Activated CD8-positive, alpha-beta T cell treated with anti-CD3 and anti-CD28 coated beads for 36 hours (primary cell): ENCODE measurements at places on chromosomes 3 and 15. TPM values are rescaled to one million over a fixed set of nuclear protein-coding genes. Genes with fewer than 3 reads are reported as not detected.

DNA sequence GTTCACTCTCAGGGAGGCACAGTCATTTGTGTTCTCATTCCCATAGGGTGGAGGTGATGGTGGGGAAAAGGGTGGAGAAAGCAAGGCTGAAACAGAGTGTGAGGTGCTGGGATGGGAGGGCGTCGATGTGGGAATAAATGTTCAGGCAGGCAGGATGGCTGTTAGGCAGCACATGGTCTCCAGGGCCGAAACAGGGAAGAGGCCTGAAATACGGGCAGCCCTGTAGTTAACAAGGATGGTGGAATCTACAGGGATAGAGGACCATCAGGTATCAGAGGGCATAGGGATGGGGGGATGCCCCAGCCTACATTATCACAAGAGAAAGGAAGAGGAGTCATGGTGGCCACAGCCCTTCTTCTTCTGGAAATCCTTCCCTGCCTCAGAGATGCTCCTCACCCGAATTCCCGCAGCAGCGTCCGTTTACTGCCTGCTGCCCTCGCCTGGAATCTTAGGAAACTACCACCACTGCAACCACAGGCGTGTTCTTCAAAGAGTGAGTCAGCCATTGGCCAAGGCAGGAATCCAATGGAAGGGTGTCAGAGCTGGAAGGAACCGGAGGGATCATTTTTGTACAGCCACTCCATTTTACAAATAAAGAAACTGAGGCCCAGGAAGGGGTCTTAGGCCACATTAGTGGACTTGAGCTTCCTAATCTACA lies 49.7 kb upstream of the POMGNT2 start:
- DNase-seq: no peak

DNA sequence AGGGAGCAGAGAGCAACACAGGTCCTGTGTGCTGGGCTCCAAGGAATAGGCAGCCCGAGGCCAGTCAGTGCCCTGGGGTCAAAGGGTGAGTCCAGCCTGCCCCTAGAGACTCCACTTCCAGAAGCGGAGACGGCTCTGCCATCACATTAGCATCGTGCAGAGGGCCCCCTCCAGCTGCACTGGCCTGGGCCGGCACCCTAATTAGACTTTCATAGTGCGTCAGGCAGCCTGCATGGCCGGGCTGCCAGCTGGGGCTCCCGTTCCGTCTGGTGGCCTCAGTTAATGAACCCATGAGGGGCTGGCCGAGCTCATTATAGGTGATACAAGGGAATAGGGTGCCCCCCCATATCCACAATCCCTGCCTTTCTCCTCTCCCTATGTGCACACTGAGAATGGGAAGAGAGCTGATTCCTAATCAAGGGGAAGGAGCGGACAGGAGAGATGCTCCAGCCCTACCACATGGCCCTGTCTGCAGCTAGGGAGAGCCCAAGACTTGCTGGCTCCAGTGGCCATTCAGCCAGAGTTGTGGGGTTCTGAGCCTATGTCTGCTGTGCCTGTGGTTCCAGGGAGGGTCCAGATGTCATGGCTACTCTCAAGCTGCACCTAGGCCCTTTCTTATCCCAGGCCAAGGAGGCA lies 128.0 kb downstream of the SRGAP3 start:
- no peak for DNase-seq

Gene ANKRD63
- total RNA-seq: not detected

Gene ARGFX
- not detected for total RNA-seq

Gene CCR3
- total RNA-seq: not detected

DNA sequence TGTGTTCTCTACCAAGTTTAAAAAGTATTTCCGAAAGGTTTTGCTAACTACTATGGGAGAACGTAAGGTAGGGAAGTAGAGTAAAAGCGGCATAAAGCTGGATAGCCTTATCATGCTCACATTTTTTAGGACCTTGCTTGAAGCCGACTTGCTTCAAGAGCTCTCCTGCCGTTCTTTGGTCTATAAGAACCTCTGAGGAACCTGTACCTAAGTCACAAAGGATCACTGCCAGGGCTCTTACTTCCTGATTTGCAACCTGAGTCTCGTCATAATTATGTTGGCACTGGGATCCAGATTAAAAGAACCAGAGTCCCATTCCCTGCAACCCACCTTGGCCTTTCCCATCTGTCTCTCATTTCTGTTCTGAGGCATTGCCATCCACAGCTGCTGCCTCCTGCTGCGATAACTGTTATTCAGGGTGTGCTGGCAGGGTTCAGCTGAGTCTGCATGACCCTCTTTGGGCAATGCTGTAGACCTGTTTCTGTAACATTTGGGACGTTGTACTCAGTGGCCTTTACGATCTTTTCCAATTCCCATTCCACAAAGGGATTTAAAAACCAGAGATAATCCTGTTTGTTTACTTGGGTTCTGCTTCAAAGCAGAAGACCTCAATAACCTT lies 131.0 kb upstream of the UMPS start:
- DNase-seq: no peak

Gene CFAP20DC
- total RNA-seq: 1.5 TPM

GRCh38 chr15:76451540-76451939 lies 115.0 kb downstream of the ISL2 start:
- no peak for DNase-seq

Gene COL7A1
- total RNA-seq: 1.6 TPM

Gene KPNA1
- 46.6 TPM for total RNA-seq

DNA sequence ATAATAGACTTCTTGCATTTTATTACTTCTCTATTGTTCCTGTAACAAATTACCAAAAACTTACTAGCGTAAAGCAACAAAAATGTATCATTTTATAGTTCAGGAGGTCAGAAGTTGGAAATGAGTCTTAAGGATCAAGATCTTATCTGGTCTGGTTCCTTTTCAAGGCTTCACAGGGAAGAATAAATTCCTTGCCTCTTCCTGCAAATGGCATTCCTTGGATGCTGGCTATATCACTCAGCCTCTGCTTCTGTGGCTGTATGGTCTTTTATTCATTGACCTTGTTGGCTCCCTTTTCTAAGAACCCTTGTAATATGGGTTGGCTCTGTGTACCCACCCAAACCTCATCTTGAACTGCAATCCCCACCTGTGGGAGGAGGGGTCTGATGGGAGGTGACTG lies 478.4 kb upstream of the THBS1 start:
- DNase-seq: no peak

- DNase-seq: no peak
Observed at GRCh38 chr3:73485877-73486330, 138.8 kb downstream of the PDZRN3 start.

GRCh38 chr15:90192961-90193786 lies 8.0 kb upstream of the SEMA4B start:
- peak; percentile 23 for DNase-seq

DNA sequence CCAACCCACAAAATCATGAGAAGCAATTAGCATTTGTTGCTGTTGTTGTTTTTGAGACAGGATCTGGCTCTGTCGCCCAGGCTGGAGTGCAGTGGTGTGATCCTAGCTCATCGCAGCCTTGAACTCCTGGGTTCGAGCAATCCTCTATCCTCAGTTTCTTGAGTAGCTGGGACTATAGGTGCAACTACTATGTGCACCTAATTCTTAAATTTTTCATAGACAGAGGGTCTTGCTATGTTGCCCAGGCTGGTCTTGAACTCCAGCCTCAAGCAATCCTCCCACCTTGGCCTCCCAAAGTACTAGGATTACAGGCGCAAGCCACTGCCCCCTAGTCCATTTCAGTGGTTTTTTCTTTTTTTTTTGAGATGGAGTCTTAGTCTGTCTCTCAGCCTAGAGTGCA lies 18.3 kb downstream of the PARP16 start:
- no peak for DNase-seq

DNA sequence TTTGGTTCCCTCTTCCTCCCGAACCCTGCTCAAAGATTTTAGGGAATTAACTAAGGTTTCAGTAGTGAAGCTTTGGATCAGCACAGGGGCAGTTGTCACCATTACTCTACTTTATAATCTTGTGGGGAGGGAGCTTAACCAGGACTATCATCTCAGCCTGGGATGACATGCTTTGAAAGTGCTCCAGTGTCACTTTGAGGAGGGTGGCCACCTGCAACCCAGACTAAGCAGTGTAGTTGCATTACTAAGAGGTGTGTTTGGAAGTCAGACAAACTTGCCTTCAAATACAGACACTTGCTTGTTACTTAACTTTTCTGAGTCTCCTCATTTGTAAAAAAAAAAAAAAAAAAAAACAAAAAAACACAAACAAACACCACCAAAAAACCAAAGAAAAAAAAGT lies 340.3 kb upstream of the TBL1XR1 start:
- DNase-seq: no peak

Gene VPS39
- total RNA-seq: 49.8 TPM

Gene WDR82
- total RNA-seq: 103 TPM

Gene IGDCC3
- total RNA-seq: not detected

- no peak for DNase-seq
Observed at GRCh38 chr3:131299836-131300235, 81.7 kb upstream of the NUDT16 start.

DNA sequence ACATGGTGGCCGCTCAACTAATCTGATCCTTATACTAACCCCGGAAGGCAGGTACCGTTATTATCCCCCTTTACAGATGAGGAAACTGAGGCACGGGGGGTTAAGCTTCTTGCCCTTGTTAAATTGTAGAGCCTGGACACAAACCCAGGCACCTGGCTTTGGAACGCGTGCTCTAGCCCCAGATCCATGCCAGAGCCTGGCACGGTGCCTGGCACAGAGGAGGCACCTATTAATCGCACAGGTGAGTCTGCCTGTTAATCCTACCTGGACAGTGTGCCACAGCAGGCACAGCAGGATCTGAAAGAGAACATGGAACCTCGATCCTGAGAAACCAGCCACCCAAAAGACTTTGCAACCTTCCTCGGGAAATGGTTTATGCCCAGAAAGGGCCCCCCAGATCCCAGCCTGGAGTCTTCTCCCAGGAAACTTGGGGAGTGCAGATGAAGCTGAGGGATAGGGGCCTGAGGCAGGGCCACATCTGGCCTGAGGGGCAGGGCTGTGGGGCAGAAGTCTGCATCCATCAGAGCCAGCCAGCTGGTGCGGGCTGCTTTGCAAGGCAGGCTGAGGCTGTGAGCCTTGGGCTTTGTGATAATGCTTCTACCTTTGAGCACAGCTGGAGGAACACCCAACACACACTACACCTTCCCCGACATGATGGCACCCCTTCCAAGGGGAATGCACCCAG lies 55.3 kb upstream of the SLC6A1 start:
- DNase-seq: no peak

Gene CIAO2A
- total RNA-seq: 88.3 TPM

GRCh38 chr3:120753810-120754209 lies 11.3 kb downstream of the GTF2E1 start:
- no peak for DNase-seq

- no peak for DNase-seq
Observed at GRCh38 chr3:72661115-72661457, 187.2 kb downstream of the SHQ1 start.

DNA sequence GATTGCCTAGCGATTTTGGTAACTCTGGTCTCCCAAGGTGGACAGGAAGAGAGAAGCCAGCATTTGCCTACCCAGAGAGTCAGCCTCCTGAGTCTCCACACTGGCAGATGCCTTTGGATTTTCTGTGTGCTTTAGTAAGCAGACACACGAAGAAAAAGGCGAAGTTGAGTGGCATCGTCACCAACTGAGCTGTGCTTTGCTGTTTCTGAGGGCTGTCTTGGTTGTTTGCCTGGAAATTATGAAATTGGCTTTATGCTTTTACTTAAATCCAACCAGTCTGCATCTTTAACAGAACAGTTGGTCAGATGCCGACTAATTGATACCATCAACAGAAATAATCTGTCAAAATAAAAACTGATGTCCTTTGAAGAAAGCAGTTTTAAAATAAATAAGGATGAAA lies 56.0 kb downstream of the CACNA2D3 start:
- DNase-seq: no peak

GRCh38 chr15:72318408-72318942 lies 1.5 kb downstream of the CELF6 start:
- DNase-seq: no peak

Gene SLMAP
- total RNA-seq: 47.3 TPM

- DNase-seq: no peak
Observed at GRCh38 chr3:45066109-45066801, 40.2 kb downstream of the CLEC3B start.
